ENCODE measurements at places on chromosomes 16 and 17. TPM values are rescaled to one million over a fixed set of nuclear protein-coding genes. Genes with fewer than 3 reads are reported as not detected.
A peak's percentile ranks its signal among the peaks of the same experiment; 100 is the strongest.

The CDH11 gene
- total RNA-seq = 397 TPM

The INCA1 gene
- total RNA-seq = not detected

The DPEP1 gene
- not detected for total RNA-seq

The SPNS2 gene
- total RNA-seq = 0.27 TPM

The KRT24 gene
- total RNA-seq = not detected

DNA sequence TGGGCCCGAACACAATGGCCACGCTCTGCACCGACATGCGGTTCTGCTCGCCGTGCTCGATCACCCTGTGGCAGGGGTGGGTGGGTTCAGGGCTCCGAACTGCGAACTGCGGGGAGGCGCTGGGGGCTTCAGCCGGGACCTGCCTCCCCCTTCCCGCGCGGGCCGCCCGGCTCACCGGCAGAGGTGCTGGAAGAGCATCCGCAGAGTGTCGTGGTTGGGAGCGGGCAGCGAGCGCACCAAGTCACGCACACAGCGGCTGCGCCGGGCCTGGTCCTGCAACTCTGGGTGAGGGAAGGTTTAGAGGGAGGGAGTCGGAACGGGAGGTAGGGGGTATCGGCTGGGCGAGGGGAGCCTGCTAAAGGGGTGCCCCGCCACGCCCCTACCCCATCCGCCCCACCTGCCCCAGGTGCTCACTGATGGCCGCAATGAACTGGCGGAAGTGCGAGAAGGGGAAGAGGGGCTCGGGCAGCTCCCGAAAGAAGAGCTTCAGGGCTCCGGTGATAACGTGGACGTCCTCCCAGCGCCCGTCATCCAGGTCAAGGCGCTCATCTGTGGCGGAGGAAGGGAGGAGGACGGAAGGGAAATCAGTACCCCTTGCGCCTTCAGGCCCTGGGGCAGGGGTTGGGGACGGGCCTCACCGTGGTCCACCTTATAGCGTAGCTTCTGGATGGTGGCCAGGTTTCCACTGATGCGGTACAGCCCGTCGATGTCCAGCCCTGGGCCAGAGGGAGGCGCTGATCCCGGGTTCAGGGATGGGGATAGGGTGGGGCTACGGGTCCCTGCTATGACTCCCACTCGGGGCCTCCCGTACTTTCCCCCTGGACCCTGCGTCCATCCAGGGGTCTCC lies 36.9 kb downstream of the ARHGAP27 start:
- DNase-seq = no peak

DNA sequence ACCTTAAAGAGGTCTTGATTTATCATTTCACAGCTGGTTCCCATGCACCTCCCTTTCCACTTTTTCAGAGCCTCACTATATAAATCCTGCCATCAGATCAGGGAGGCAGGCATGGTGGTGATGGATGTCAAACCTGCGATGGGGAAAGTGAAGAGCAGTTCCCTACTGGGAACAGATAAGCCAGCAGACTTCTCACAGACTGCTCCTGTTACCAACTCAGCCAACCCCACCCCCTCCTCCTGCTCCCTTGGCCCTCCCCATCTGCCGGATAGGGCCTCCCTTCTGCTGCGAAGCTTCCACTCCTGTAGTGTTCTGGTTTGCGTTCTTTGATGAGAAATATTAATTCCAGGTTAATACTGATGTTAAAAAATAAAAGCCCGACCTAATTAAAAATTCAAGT lies 232.1 kb downstream of the STX8 start:
- DNase-seq = no peak

- no peak for DNase-seq
These were observed 13.2 kb downstream of the XYLT1 start for GRCh38 chr16:17457513-17457912.

GRCh38 chr17:46108550-46109110 lies 84.6 kb downstream of the KANSL1 start:
- DNase-seq = no peak

DNA sequence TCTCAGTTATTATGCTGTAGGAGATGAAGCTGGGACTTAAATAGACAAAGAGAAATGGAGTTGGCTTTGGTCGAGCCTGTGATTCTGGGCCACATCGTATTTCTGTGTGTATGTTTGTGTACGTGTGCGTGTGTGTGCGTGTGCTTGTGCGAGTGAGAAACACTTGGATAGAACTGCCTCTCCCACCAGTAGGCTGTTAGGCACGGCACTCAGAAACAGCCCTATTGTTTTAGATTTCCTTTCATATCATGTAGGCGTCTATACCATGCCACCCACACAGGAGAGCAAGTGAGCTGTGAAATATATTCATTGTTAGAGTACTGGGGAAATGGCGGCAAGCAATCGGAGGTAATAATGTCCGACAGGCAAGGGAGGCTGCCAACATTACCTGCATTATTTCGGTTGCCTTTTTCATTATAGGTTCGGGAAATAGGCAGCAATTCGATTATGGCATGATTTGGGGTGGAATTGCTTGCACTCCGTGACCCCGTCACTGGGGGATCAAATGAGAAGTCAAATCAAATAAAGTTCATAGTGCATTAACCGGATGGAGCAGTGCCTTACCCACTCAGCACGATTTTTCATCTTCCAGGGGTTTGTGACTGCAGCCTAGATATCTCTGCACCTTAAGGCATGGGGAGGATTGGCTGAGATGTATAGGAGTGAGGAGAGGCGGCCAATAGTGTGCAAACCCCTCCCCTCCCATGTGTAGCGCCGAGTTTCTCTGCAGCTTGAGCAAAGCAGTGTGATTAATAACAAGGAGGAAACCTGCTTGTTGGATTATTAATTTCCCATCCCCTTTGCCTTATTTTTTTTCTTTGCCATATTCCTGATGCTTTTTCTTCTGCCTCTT lies 89.6 kb downstream of the RBFOX1 start:
- DNase-seq = no peak

GRCh38 chr17:47808830-47809480 lies 12.6 kb downstream of the OSBPL7 start:
- DNase-seq = no peak

DNA sequence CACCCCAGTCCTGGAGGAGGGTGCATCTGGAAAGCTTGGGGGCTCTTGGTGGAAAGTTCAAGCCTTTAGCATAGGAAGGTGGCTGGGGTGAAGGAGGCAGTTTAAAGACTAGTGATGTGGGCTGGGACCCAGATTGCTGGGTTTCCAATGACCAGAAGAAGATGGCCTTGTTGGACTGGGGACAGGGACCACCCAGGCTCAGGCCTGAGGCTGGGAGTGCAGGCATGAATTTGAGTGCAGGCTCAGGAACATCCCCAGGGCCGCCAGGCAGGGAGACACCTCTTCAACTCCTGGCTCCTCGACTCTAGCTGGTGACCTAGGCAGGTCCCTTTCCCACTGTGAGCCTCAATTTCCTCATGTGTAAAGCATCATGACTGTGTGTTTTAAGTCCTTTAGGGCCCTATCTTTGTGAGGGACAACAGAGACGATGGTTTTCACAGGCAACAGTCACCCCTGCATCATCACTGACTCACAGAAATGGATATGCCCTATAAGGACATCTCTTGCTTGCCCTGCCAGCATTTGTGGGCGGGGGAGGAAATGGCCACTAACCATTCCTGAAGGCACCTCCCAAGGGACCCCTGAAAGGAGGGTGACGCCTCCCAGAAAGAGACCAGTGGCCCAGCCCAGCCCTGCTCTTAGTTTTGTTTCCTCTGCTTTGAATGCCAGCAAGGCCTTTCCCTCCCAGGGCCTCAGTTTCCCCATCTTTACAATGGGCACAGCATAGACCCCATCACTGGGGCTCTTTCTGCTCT lies 11.1 kb downstream of the NLRC5 start:
- peak; percentile 92 for DNase-seq

DNA sequence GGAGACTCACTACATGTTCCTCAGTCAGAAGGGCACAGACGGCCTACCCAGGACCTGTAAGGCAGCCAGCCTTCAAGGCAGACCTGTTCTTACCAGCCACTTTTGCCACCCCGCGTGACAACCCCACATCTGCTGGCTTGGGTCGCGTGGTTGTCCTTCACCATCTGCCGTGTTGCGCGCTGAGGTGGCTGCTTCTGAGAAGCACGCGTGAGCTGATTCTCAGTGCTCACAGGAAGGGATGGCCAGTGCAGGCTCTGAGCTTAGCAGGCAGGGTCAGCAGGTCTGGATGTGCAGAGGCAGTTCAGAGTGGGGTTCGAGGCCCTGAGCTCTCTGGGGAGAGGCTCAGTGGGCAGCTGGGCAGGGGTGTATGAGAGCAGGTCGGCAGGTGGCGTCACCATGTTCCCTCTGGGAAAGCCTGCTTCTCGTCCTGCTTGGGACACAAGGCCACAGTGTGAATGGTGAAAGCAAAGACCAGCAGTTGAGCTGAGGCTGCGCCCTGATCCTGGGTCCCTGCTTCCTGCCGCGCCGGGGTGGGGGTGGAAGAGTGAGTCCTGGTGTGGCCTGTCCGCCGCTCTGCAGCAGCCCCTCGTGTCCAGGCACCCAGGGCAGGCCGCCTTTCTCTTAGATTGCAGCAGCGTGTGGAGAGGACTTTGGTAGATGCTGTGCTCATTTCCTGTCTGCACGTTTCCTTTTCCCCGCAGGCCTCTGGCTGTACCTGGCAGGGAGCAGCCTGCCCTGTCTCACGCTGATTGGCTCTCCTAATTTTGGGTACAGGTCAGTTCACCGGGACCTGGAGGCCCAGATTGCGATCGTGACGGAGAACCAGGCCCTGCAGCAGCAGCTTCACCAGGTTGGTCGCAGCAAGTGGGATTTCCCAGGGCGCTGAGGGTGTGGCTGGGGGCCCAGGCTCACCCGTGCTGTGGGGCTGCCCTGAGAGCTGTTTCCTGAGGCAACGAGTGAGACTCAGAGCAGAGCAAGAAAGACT lies 36.0 kb downstream of the PGS1 start:
- DNase-seq = no peak

DNA sequence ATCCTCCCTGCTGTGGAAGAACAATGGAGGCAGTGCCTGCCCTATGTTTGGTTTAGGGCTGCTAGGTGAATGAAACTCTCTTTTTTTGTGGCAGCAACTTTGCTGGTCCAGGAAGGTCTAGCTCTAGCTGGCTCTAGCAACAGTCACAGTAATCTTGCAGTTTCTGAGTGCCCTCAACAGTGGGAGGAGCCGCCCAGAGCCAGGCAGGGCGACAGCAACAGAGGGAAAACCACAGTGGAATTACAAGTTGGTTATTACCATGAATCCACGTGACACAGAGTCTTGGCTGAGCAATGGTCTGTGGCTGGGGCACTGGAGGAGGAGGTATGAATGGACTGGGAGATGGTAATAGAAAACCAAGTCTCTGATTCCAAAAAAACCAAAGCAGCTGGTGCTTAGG lies 10.3 kb downstream of the HSPB9 start:
- peak; percentile 73 for DNase-seq
